ENCODE measurements at places on chromosomes 5 and 9.

GRCh38 chr5:69103521-69103920 lies 9.7 kb downstream of the SLC30A5 start:
- DNase-seq, result no peak

GRCh38 chr5:111116550-111116949 lies 24.4 kb downstream of the WDR36 start:
- DNase-seq, result no peak

- no peak for DNase-seq
These were observed 56.7 kb upstream of the CARTPT start for GRCh38 chr5:71662381-71662780.

- DNase-seq, result no peak
These were observed 98.4 kb downstream of the PHF2 start for GRCh38 chr9:93674580-93675335.

DNA sequence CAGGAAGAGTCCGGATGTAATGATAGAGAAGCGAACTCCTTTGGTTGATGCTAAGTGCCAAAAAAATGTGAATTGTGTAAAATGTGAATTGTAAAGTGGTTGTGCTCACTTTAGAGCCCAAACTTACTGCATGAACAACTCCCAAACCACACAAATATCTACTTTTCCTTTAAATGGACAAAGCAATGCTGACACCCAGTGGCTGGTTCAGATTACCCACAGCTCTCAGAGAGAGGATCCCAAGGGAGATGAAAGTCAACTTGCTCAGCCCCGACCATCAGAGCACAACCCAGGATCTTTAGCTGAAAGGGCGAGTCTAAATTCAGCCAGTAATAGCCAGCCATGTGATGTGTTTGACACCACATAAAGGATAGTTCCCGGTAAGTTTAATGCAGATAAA lies 133.7 kb downstream of the NMUR2 start:
- DNase-seq, result peak; percentile 2

DNA sequence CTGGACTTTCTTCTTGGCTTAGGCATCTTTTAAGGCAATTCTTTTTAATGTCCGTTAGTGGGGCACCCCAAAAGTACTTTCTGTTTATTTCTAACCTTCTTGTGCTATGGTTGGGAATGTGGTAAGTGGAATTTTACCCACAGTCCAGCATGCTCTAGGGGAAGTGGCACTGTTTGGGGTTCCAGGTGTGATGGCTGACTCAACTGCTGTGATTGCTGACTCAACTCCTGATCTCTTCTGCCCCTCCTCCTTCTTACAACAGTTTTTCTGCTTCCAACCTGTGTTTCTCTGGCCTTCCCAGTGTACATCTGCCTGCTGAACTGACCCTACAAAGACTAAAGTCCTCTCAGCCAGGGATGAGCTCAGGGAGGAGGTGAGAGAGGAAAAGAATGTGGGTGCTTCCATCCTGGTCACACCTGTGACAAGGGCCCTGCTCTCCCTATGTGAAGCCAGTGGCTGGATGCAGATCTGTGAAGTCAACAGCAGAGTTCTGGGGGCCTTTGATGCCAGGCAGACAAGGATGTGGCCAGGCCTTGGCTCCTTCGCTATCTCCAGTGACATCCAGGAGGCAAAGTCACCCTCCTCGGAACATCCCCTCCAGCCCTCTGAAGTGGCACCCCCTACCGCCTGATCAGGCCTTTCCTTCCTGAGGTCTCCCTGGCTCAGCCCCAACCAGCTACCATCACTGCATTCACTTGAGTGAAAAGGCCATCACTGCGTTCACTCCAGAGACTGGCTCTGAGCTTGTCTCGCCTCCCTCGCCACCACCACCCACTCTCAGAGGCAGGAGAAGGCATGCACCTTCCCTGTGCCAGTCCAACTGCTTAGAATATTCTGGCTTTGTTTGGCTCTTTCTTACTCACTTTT lies 72.2 kb downstream of the C5orf15 start:
- DNase-seq, result no peak

- no peak for DNase-seq
These were observed 515 bp downstream of the UTP15 start for GRCh38 chr5:73565969-73566547.

DNA sequence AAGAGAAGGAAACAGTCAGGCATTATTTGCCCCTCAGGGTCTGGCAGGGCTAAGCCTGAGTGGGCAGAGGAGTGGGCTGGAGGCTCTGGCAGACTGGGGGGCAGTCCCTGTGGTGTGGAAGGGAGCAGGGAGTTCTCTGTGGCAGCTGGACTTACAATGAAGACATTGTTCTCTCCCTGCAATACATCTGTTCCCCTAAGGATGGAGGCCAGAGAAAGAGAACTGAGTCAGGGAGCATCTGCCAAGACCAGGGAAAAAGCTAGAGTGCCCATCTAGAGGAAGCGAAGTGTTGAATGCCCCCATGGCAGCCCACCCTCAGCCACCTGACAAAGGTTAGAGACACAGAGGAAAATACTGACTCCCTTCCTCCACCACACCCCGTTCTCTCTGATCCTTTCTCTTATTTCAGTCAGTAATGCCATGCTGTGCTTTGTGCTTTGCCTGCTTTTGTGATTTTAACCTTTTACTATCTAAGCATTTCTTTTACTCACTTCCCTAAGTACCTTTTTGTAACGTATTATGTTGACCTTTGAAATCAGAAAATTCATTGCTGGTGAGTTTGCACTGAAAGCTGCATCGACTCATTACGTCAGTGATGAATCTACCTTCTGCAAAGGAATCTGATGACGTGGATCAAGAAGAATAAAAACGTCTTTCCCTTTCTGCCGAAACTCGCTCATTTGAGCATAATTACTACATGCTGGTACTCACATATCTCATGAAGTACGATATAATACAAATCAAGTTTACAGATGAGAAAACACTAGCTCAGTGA lies 76.0 kb downstream of the ACTL7B start:
- no peak for DNase-seq

GRCh38 chr5:115209279-115209678 lies 39.6 kb upstream of the TRIM36 start:
- DNase-seq, result no peak

GRCh38 chr9:112031400-112031799 lies 134.8 kb downstream of the UGCG start:
- DNase-seq, result no peak

DNA sequence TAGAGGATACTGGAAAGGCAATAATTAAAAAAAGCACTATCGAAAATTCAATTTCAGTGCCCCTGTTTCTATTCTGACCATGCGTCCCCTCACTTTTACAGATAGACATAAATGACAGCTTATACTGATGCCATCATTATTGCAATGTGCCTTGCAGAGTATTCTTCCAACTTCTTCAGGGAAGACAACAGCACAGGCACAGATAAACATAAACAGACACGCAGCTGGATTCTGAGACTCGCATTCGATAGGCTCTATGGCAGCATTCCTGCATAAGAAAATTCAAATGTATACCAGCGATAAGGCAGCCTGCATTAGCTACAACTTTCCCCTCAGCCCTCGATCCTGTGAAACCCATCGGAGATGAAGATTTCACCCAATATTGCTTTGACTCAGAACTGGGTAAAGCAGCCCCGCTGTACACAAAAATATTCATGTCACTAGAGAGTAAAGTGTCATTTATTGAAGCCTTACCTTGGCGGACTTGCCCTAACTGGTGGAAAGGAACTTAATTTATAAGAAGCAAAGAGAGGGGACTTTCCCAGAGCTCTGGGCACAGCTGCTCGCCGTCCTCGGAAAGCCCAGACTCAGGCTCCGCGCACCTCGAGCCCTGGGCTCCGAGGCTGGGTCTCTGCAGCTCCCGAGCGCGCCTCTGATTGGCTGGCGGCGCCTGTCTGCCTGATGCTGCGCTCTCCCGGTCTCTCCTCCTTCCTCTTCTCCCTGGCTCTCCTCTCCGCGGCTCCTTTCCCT lies at the start of gene CDH18:
TSS of gene CDH18 (minus strand) at position 589 of the 750 bp plus-strand sequence. CDS start 149,214 bp downstream, outside the sequence.
- peak; percentile 69 for DNase-seq

DNA sequence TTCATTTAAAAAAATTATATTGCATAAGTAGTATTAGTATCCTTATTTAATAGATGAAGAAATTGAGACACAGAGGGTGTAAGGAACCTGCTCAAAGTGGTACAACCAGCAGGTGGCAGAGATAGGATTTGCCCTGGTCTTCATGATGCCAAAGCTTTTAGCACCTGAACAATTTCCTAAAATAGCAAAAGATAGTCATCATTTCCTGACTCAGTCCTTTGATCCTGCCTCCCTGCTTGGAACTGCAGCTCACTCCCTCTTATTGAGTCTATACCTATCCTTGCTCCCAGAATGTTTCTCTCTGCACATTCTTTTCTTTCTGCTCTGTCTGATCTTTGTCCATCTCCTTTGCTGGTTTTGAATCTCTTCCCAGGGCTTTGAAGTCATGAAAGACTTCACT lies 155.8 kb downstream of the FRMD3 start:
- DNase-seq, result no peak

DNA sequence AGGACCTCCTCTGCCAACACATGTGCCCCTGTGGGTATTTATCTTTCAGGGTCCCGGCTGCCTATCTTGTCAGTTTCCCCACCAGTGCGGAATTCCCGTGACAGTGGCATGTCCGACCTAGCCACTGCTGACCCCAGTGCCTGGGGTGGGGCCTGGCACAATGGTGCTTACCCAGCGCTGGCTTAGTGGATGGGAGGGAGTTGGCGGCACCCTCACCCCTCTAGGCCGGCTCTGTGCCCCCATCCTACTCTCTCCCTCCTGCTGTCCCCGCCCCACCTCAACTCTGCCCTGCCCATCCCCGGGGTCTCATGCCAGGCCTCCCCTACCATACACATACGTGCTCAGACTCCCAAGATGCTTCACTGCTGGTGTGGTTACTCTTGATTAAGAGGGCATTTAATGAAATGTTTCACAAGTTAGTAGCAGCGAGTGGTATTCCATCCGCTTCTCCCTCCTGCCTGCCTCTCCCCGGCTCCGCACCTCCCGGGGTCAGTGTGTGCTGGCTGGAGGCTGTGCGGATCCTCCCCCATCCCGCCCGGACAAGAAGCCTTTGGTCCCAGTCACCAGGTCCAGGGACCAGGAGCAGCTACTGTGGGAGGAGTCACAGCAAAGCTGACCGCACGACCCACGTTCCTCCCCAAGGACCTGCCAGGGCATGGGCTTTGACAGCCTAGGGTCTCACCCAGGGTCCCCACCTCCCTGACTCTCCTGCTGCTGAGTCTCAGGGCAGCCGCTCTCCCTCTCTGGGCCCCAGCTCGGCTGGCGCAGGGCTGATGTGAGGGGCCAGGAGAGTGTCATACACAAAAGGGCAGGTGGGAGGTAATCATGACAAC lies 9.5 kb upstream of the QRFP start:
- no peak for DNase-seq

DNA sequence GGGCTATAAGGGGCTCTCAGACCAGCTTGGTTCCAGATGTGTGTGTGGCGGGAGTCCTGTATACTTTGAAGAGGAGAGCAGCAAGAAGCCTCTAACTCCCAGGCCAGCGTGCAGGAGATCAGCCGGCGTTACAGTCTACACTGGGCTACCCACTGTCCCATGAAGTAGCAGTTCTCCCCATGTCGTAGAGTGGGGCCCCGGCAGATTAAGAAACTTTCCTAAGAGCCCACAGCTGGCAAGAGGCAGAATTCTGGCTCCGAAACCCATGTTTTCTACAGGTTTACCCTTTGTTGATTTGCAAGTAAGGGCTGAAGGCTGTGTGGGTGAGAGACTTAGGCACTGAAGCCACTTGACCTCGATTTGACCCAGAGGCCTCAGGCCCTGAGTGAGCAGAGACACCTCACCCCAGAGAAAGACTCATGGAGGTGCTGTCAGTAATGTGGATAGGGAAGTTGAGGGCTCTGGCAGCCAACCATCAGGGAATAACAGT lies 881 bp upstream of the B4GALT1 start:
- DNase-seq, result no peak

DNA sequence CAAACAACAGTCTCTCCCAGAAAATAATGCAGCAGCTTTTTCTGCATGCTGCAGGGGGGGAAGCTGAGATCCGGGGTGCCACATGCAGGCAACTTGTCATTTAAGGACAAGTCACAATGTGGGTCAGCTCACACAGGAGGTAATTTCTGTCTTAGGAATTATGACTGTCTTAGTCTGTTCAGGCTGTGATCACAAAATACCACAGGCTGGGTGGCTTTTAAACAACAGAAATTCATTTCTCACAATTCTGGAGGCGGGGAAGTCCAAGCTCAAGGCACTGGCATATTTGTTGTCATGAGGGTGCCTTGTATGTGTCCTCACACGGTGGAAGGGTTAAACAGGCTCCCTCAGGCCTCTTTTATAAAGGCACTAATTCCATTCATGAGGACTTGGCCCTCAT lies 127.7 kb downstream of the DIRAS2 start:
- no peak for DNase-seq

DNA sequence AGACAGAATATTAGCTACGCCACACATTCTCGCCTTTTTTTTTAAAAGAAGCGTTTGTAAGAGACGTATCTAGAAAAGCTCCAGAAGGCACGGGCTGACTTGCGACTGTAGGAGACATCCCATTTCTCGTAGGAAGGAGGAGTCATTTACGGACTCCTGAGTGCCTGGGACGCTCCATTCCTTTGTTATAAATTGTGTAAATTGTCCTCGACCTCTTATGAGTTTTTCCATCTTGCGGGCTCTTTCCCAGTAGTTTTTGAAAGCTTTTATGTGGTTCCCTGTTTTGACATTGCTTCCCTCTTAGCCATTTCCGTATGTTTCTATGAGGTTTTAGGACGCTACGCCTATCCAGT lies 1.0 kb downstream of the RABL6 start:
- no peak for DNase-seq

- no peak for DNase-seq
These were observed 343.7 kb downstream of the EBF1 start for GRCh38 chr5:158755986-158756385.

DNA sequence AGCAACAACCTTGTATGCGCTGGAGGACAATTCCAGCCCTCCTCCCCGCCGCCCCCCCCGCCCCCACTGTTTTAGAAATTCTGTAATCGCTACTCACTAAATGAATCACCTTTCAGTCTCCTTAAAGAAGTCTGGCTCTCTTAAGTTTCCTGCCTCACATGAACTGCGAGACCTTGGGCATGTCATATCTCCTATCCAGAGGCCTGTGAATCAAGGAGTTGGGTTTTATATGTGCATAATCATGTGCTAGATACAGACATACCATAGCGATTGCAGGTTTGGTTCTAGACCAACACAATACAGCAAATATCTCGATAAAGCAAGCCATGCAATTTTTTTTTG lies 337 bp upstream of the DMAC1 start:
- no peak for DNase-seq

- no peak for DNase-seq
These were observed 33.5 kb upstream of the ZNF354B start for GRCh38 chr5:178826216-178826615.

GRCh38 chr9:78238046-78239038 lies 2.5 kb downstream of the CEP78 start:
- DNase-seq, result no peak

Measured in NCI-H1694 (cell line).